ENCODE measurements at places on chromosomes 7 and 10.

- no peak for DNase-seq
Measured at GRCh38 chr7:10803720-10804119, 170.0 kb upstream of the PHF14 start.

DNA sequence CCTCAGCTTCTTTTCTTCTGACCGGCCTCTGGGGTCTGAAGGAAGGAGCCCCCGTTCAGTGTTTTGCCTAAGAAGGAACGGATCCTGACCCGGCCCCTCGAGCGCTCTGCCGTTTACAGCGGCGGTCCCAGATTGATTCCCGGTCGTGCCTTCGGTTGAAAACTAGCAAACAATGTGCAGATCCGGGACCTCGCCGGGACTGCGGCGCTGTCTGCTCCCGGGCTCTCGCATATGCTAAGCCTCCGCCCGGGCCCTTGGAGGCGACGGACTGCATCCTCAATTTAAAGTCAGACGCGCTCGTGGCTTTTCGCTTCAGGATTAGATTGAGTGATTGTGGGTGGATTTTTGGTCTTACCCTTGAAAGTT is 559 bp downstream of the DBF4 start:
- DNase-seq, result peak; percentile 47

DNA sequence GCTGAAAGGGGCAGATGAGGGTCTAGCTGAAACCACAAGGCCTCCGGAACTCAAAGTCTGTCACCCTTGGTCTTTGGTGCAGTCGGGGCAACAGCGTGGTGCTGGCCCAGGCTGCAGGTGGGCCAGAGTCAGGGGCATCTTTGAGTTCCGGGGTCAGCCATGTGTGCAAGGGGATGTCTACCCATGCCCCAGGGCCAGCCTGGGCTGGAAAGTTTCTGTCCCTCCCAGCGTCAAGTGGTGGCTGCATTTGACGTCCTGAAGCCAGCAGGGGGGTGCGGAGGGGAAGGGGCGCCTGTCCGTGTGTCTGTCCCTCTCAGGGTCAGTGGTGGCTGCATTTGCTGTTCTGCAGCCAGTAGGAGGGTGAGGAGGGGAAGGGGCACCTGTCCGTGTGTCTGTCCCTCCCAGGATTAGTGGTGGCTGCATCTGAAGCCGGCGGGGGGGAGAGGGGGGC is 638 bp downstream of the BRAT1 start:
- no peak for DNase-seq

DNA sequence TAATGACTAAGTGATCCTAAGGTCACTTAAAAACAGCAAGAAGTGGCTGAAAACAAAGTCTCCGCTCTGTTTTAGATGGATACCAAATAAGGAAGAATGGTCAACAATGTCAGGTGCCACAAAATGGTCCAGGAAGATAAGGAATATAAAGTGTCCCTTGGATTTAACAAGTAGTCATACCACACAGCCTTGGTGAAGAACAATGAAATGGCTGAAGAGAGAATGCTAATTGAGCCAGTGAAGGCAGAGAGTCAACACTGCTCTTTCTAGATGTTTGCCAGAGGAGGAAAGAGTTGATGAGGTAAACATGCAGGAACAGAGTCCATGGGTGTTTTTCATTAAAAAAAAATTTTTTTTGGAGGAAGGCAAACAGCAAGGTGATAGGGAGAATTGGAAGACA is 2.1 kb upstream of the CASD1 start:
- DNase-seq, result no peak

GRCh38 chr10:49837051-49837478 is 74.9 kb upstream of the OGDHL start:
- DNase-seq, result no peak

DNA sequence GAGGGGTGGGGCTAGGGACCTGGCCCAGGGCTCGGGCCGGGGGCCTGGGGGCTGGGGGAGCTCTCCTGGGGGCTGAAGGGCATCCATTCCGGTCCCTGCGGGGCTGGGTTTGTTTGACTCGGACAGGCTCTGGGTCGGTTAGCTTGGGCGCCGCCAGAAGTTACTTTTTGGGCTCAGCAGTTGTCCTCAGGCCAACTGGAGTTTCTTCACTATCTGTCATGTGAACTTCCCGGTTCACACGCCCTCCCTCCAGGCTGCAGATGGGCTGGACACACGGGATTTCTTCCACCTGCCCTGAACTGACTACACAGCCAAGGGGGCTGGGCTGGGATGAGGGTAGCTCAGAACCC is 3.8 kb downstream of the SLC4A2 start:
- DNase-seq, result no peak

DNA sequence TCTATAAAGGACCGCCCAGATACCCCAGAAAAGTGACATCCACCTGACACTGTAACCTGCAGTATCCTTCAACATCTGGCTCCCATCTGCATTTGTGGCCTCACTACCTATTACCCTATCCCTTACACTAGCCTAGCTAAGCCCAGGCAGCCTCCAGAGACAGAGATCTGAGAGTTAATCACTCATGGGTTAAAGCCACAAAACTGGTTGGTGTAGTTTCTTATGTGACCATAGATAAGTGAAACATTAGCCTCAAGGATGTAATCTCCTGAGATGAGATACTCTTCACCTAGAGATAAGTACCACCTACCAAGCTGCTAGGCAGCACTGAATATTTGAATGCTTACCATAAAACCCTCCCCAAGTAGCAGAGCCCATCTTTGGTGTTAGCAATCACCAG is 35.4 kb downstream of the CTTNBP2 start:
- DNase-seq, result no peak

DNA sequence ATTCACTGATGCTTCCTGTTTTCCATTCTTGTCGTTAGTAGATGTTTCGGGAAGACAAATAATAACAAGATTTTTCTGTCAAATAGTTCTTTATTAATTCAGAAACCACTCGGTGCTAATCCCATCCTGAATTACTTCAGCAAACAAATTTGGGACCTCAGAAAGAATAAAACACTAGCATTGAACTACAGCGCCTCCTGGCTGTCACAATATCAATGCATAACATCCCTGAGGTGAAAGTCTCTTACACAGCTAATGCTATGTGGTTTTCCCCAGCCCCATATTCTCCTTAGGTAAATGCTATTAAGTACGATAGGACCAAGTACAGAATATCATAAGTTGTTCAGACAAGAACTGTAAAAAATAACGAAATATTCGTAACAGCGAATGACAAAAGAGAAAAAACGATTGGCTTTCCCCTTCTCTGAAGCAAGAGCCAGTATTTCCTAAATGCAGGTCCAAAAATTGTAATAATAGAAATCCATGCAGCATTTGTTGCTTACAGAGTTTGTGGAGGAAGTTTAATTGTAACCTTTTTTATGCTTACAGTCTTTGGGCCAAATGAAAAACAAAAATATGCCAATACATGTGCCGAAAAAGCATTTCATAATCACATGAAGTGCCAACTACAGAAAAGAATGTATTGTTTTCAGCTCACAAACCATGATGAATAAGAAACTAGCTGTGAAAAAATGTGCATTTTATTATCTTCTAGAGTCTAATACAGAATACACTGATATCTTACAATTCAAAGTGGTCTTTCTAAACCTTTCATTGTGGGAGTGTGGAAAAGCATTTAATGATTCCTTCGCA is 47.3 kb downstream of the MYPN start:
- DNase-seq, result peak; percentile 3

DNA sequence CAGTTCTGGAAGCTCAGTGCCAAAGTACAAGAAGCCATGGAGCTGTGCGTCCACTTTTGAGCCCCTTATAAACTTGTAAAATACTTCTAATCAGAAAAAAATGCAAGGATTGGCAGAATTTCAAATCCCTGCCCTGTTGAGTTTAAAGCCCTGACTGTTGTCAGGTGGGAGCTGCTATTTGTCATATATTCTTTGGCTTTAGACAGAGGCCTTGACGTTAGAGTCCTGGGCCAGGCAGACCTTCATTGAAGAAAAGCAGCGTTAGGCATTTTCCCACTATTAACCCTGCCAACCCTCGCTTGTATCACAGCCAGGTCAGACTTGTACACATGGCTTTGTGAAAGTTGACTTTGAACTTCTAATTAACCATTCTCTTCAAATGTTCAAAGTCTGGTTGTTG is 155.4 kb downstream of the TWIST1 start:
- DNase-seq, result no peak

DNA sequence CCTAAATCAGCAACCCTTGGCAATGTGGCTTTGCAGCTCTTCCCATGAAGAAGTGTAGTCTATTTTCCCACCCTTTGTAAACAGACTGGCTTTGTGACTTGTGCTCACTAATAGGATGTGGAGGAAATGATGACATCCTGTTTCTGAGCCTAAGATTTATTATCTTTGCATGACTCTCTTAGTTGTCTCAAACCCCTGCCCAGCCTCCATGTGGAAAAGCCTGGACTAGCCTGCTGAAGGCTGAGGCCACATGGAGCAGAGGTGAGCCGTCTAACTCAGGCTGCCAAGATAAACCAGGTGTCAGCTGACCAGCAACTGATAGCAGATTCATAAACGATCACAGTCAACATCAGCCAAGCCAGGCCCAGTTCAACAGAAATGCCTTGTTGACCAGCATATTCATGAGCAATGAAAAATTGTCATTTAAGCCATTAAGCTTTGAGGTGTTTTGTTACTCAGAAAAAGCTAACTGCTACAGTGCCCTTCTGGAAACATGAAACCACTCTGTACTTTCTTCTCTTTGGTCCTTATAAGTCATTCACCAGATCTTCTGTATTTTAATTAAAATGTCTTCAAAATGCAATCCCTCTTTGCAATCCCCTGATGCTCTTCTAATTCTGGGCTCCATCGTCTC is 586.3 kb upstream of the ANKRD30A start:
- no peak for DNase-seq

GRCh38 chr7:17380736-17381662 is 82.5 kb downstream of the AHR start:
- DNase-seq, result no peak

GRCh38 chr10:12748186-12748585 is 253.3 kb downstream of the CCDC3 start:
- no peak for DNase-seq

DNA sequence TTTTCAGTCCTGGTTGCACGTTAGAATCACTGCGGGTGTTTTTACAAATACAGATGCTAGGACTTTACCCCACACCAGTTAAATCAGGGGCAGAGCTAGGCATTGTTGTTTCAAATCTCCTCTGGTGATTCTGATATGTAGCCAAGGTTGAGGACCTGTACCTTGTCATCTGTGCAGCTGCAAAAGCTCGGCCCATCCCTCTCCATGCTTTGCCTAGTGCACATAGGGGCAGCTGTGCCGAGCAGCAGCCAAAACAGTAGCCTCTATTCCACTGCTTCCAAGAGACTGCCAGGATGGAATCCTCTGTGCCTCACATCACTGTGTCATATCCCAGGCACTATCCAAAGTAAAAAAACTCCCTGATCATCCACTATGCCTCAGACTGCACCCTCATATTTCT is 181.3 kb downstream of the CDK14 start:
- DNase-seq, result no peak

DNA sequence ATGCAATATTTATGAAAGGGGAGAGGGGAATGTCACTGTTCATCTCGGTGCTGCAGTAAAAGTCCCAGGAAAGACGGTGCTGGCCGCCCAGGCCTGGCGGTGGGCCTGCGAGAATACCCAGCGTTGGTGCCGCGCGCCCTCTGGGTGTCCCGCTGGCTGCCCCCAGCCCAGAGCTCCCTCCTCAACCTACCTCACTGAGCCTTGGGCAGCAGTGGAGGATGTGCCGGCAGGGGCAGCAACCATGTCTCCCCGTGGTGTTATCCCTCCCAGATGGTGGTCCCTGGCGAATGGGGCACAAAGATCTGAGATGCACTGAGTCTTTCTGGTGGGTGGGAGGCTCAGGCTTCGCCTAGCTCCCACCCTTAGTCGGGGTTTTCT is 9.5 kb upstream of the TLX1 start:
- DNase-seq, result no peak

DNA sequence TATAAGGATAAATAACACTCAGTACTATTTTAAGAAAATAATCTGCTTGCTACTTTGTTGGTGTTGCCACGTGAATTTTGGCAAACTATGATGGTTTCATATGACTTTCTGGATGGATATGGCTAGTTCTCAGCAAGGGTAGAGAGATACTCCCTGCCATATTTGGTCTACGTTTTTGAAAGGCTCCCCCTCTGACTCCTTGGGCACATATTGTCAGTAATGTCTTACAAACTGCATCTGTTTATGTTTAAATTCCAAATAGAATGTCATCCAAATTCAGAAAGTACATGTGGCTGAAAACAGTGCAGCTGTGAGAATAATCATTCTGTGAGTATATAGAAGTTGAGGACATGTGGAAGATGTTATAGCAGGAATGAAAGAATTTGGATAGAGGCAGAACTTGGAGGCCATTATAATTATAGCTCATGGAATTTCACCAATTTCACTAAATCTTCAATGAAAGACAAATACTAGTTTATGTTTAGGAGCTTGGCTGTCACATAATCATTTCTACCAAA is 107.8 kb downstream of the SRI start:
- no peak for DNase-seq

GRCh38 chr10:11444155-11444530 is 167.3 kb downstream of the USP6NL start:
- DNase-seq, result no peak

DNA sequence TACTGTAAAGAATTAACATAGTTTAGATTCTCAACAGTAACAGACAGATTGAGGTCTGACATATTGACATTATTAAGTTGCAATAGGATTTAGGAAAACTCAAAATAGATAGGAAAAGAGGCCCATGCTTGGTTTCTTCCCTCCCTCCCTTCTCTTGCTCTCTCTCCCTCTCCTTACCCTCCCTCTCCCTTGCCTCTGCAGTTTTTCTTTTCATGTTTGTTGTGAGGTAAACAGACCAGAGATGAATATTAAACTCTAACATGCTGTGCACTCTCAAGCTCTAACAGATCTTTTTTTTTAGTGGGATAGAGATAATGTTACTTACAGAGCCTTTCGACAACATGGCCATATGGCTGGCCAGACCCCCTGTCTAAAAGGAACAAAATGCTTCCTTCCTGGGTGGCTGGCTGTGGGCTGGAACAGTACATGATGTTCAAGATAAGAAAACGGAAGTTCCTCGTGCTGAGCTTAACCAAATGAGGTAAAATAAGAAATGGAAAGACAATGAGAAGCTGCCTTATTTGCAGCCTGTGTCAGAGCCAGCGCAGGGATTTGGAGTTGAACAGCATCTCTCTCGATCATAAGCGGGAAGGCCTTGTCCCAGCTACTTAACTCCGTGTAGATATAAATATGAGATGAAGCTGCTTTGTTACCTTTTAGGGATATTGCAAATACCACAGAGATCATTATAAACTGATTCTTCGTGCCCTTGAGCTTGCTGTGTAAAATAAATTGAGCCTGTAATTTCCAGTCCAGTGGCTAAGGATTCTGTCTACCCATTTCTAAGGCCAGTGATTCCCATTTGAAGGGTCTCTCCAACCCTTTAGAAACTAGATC is 391.9 kb upstream of the NPVF start:
- DNase-seq, result no peak
